ENCODE measurements at places on chromosomes 3 and 15. TPM values are rescaled to one million over a fixed set of nuclear protein-coding genes. Genes with fewer than 3 reads are reported as not detected.

Gene GPR160
- total RNA-seq = 2.2 TPM

Gene SPINK8
- not detected for total RNA-seq

Gene COLQ
- total RNA-seq = 0.34 TPM

Gene TNK2
- total RNA-seq = 15.4 TPM

Gene BLM
- 14.8 TPM for total RNA-seq

Gene ADGRG7
- not detected for total RNA-seq

Gene COPG1
- 86.4 TPM for total RNA-seq

Gene CRABP1
- 1.8 TPM for total RNA-seq

Gene A4GNT
- total RNA-seq = not detected

Gene UROC1
- total RNA-seq = not detected

Gene CFAP92
- total RNA-seq = not detected

Gene TMEM43
- total RNA-seq = 82.9 TPM

Gene POLQ
- total RNA-seq = 6.3 TPM

Gene PTH1R
- total RNA-seq = 0.51 TPM

Gene FOXB1
- total RNA-seq = not detected

Gene TMEM40
- total RNA-seq = 0.88 TPM

Gene ANKDD1A
- 1.5 TPM for total RNA-seq

Gene CELF6
- 0.09 TPM for total RNA-seq

Gene ZNF280D
- 16.5 TPM for total RNA-seq

Gene MAP1A
- total RNA-seq = 0.96 TPM

Gene ZNF660
- total RNA-seq = not detected

Gene ANKRD63
- not detected for total RNA-seq

Gene MEIS2
- 9.7 TPM for total RNA-seq

Gene HESX1
- not detected for total RNA-seq

Gene HTR3E
- not detected for total RNA-seq

Gene EFCAB12
- 0.82 TPM for total RNA-seq

Gene CASR
- total RNA-seq = not detected

Gene AMIGO3
- 0.74 TPM for total RNA-seq

Gene ILDR1
- not detected for total RNA-seq

Gene PEX5L
- total RNA-seq = not detected

Gene RNF123
- total RNA-seq = 14.9 TPM

Measured in A549 treated with RU486 at 1 μM for 4 hours (cell line).